AML-193 (cell line): ENCODE measurements at places on chromosomes 5 and 9.

GRCh38 chr9:117718085-117718484 lies 13.9 kb downstream of the TLR4 start:
- peak; percentile 90 for DNase-seq

DNA sequence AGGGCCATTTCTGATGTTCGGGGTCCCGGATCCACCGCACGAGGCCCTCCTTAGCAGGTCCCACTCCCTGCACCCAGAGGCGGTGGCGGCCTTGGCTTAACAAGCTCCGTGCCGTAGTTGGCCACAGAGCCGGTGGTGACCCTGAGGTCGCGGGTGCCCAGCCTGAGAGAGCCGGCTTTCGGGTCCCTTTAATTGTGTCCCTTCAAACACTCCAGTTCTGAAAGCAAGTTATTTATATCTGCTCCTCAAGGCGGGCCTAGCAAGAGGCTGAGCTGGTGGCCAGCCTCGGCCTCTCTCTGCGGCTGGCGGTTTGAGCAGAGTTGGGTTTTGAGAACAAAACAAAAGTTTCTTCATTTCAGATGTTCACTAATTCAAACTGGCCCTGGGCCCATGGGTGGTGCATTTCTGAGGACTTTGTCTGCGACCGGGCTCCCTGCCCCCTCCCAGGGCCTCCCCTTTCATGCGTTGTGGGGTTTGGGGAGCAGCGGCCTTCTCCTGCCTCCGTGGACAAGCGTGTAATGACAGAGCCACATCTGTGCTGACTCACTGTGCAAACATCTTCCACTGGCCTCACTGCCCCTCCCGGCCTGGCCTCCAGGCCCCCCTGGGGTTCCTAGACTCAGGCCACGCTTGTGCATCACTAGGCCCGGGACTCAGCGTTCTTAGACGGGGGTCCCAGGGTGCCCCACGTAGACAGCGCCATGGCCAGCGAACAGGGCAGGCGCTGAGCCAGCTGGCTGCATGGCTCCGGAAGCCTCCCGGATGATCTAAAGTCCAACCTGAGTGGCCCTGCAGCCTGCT lies 49.4 kb upstream of the COL5A1 start:
- no peak for DNase-seq

DNA sequence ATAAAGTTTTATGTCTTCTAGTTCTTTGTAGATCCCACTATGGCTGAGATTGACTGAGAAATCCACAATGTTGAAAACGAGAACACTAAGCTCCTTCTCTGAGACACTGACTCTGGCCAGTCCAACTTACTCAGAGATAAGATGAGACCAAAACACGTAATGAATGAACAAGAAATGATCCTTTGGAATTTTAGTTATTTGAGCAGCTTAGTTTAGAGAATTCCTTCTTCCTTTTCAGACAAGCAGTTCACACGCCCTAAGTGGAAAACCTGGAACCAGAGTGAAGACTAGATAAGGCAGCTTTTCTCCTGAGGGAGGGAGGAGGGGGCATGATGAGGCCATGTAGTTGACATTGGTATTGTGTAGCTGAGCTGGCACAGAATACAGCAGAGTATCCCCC lies 139.6 kb downstream of the GABRB2 start:
- no peak for DNase-seq

GRCh38 chr5:79642210-79642609 lies 30.0 kb downstream of the TENT2 start:
- DNase-seq: no peak

- DNase-seq: no peak
Observed at GRCh38 chr5:88831816-88832215, 51.2 kb downstream of the MEF2C start.

DNA sequence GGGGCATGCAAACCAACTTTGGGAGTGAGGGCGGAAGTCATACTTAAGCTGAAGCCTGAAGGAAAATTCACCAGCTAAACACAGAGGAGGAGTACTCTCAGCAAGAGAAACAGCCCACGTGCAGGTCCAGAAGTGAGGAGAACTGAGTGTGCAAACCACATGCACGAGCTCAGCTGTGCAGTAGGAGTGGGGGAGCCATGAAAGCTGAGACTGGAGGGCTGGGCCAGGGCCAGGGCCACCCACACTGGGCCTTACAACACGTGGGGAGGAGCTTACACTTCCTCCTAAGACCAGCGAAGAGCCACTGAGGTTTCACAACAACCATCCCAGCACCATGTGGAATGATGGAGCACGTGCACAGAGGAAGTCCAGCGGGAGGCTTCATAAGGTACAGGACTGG lies 9.3 kb upstream of the WWC1 start:
- no peak for DNase-seq

- DNase-seq: no peak
Observed at GRCh38 chr9:123926941-123927340, 3.0 kb downstream of the DENND1A start.

DNA sequence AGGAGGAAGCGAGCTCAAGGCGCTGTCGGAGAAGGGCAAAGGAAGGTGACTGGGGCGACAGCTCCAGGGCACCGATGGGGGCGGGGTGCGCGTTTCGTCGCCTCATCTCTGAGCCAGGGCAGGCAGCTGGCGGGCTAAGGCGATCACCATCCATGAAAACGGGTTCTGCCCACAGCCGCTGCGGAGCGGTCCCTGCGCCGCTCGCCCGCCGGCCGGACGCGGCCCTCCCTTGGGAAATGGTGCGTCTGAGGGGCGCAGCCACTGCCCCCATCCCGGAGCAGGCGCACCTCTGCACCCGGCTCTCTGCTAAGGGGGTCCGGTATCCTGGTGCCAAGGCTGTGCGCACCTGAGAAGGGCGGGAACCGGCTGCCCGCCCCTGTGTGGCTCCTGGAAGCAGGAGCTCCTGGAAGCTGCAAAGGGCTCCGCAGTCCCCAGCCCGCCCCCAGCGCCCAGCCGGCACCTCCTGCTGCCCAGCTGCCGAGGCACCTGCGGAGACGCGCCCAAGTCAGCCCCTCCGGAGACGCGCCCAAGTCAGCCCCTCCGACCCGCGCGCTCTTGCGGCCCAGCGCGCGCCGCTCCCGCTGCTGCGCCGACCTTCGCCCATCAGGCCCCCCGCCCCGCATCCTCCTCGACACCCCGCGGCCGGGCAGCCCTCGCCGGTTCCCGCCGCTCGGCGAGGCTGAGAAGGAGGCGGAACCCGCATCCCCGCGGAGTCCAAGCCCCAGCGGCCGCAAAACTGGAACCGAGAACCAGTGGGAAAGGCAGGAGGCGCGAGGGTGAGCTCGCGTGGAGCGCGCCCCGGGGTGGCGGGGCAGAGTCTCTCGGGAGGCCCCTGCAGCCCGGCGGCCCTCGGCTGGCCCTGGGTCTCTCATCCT lies 757 bp downstream of the ANKRD34B start:
- no peak for DNase-seq

- no peak for DNase-seq
Observed at GRCh38 chr5:142422429-142422828, 97.6 kb upstream of the SPRY4 start.

DNA sequence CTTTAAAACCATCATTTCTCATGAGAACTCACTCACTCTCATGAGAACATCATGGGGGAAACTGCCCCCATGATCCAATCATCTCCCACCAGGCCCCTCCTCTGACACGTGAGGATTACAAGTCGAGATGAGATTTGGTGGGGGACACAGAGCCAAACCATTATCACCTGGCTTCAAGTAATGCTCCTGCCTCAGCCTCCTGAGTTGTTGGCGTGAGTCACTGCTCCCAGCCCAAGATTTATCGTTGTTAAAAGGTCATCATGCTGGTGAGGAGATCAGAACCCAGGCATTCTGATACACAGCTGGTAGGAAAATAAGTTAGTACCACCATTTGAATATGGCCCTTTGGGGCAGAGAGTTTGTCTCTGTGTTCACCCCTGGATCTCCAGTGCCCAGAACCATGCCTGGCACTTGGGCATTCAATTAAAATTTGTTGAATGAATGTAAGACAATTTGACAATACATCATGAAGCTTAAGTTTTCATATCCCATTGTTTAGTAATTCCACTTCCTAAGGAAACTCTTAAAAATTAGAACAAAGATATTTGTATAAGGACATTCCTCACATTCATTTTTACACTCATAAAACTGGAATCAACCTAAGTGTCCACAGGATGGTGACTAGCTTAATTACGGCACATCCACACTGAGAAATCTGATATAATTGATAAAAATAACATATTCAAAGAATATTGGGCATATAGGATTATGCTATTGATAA lies 58.0 kb upstream of the COL15A1 start:
- DNase-seq: no peak

GRCh38 chr9:35907711-35908503 lies 1.4 kb upstream of the SPAAR start:
- DNase-seq: no peak

DNA sequence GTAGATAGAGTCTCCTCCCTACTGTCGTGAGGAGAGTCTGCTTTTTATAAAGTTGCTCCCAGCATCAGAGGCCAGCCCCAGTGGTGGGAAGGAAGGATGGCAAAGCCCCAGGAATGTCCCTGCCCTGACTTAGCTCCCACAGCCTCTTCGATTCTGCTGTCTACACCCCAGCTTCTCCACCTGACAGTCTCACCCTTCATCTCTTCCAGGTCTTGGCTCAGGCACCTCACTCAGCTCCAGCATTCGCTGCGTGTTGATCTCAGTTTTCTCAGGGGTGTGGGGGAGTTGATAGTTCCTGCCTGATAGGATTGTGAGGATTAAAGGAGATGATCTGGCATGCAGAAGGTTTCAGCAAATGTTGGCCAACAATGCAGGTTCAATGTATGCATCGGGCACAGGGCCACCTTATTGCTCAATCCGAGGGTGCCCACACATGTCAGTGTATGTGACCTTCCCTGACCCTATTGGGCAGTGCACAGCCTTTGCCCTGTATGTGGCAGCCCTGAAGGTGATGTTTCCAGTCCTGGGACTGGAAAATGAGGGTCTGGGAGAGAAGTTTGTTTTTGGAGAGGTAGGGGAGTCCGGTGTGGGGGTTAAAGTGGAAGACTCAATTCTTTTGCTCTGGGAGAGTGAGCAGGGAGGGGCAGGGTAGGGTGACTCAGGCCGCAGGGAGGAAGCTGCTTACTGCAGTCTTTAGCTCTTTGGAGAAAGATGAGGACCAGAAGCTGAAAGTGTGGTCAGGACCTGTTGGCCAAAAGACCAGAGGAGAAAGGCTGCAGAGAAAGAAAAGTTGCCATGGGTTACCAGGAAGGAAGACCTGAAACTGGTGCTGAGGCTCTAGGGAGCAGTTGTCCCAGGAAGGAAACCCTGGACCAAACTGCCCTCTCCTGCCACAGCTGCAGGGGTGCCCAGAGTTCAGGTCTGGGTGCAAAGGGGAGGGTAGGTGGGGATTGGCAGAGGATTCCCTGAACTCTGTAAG lies 153.2 kb downstream of the MACROH2A1 start:
- DNase-seq: peak; percentile 77

- no peak for DNase-seq
Observed at GRCh38 chr5:96370976-96371375, 62.1 kb downstream of the PCSK1 start.

- no peak for DNase-seq
Observed at GRCh38 chr9:123540457-123540856, 184.5 kb downstream of the CRB2 start.
